ENCODE measurements at places on chromosomes 5 and 9. TPM values are rescaled to one million over a fixed set of nuclear protein-coding genes. Genes with fewer than 3 reads are reported as not detected.

DNA sequence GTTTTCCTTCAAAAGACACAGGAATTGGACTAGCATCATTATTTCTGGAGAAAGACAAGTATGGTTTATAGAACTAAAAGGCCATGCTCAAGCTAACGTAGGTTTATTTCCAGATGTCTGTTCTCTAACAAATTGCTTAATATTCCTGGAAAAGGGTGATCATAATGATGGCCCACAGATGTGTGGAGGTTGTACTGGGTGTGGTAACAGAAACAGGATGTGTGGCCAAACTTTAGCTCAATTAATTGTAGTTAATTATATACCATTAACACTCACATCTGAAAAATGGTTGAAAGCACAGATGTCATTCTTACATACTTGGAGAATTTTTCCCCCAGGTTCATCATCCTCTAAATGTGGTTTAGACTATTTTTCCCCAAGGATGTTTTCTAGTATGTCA, 292.7 kb upstream of the RASA1 start:
- no peak overlapping the region for H3K27ac ChIP-seq
- peaks cover 4% of the 10 kb centered on the region for H3K4me1 ChIP-seq
- H3K4me3 ChIP-seq: no peak overlapping the region
- no peak for DNase-seq
- peaks cover 35% of the 10 kb centered on the region for H3K27me3 ChIP-seq

The DNM1 gene
- 1.5 TPM for total RNA-seq

- H3K4me1 ChIP-seq: no peaks in the 10 kb centered on the region
- no peak overlapping the region for H3K27ac ChIP-seq
- H3K27me3 ChIP-seq: peaks cover 11% of the 10 kb centered on the region
- no peak for DNase-seq
- H3K36me3 ChIP-seq: no peaks in the 10 kb centered on the region
These were observed 162.5 kb downstream of the RAB3C start for GRCh38 chr5:58745350-58745749.

- H3K4me1 ChIP-seq: no peaks in the 10 kb centered on the region
- H3K27me3 ChIP-seq: no peaks in the 10 kb centered on the region
- no peak for DNase-seq
- H3K4me3 ChIP-seq: no peak overlapping the region
These were observed 599.9 kb downstream of the CSNK1G3 start for GRCh38 chr5:124111886-124112285.

- H3K36me3 ChIP-seq: no peaks in the 10 kb centered on the region
- H3K4me3 ChIP-seq: no peak overlapping the region
- H3K27me3 ChIP-seq: no peaks in the 10 kb centered on the region
- DNase-seq: no peak
- no peak overlapping the region for H3K27ac ChIP-seq
These were observed 92.5 kb downstream of the SIL1 start for GRCh38 chr5:139105621-139106071.

DNA sequence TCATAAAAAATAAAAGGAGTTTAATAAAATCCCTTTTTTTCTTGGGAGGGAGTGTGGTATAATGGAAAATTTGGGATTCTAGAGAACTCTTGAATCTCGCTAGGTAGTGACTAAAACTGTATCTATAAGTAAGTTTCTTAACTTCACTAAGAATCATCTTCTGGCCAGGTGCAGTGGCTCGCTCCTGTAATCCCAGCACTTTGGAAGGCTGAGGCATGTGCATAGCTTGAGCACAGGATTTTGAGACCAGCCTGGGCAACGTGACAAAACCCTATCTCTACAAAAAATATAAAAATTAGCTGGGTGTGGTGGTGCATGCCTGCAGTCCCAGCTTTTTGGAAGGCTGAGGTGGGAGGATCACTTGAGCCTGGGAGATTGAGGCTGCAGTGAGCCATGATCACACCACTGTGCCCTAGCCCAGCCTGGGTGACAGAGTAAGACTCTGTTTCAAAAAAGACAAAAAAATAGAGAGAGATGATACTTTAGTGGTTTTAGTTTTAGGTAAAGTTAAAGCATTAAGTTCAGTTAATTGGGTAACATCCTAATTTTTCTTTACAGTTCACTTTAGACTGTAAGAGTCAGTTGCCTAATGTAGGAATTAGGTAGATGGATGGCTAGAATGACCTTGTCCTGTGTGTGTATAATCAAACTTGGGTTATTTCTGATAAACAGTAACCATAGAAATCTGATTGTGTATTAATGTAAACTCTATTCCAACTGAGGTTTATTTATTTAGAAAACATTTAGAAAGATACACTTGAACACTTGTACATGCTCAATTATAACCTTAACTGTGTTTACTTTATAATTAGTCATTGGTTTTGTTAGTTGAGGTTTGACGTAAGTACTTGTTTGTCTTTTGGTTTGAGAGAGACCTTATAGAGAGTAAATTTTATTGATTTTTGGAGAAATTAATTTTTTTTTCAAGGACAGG, 17.8 kb downstream of the UNC13B start:
- no peaks in the 10 kb centered on the region for H3K27me3 ChIP-seq
- no peak overlapping the region for H3K27ac ChIP-seq
- no peaks in the 10 kb centered on the region for H3K4me1 ChIP-seq

- DNase-seq: peak; percentile 98
- peaks cover 14% of the 10 kb centered on the region for H3K36me3 ChIP-seq
- H3K27ac ChIP-seq: peak within 1 kb of the TSS; percentile 83
- peak within 1 kb of the TSS; percentile 89 for H3K4me3 ChIP-seq
These were observed at the start of gene MAPKAP1 for GRCh38 chr9:125706651-125707471. Gene MAPKAP1 (minus strand): TSS chr9:125707208. CDS start chr9:125672574, 34,634 bp downstream.

DNA sequence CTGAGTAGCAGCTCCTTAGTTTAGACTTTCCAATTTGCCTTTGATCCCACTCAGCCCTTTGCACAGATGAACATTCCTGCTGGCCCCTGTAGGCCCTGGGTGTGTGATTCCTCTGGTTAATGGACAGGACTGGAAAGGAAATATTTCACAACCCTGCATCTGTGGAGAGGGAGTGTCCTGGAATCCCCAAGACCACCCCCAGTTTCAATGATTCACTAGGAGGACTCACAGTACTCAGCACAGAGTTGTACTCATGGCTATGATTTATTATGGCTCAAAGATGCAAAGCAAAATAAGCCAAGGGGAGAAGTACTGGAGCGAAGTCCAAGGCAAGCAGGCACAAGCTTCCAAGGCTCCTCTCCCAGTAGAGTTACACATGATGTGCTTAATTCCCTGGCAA, 42.4 kb upstream of the TJP2 start:
- no peaks in the 10 kb centered on the region for H3K36me3 ChIP-seq
- no peak overlapping the region for H3K4me3 ChIP-seq
- DNase-seq: no peak
- no peak overlapping the region for H3K27ac ChIP-seq
- H3K27me3 ChIP-seq: no peaks in the 10 kb centered on the region
- no peaks in the 10 kb centered on the region for H3K4me1 ChIP-seq

The MYMK gene
- not detected for total RNA-seq

- H3K27ac ChIP-seq: no peak overlapping the region
- no peaks in the 10 kb centered on the region for H3K36me3 ChIP-seq
- no peaks in the 10 kb centered on the region for H3K27me3 ChIP-seq
- DNase-seq: no peak
- H3K4me1 ChIP-seq: no peaks in the 10 kb centered on the region
These were observed 730.0 kb downstream of the MTRR start for GRCh38 chr5:8598996-8599395.

DNA sequence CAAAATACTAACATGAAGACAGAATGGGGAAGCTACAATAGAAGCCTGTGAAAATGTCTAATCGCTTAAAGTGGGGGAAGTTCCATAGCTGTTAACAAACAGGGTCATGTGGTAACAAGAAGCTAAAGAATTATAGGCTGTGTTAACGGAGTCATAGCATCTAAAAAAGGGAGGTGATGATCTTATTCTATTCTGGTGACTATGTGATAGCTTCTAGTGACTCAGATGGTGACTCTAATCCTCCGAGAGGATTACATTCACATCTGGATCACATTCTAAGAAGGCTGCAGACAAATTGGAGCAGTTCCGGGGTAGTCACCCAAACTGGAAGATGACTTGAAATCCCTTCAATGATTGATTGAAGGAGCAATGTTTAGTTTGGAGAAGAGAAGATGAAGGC, 142.1 kb downstream of the LIFR start:
- no peak overlapping the region for H3K4me3 ChIP-seq
- no peak overlapping the region for H3K27ac ChIP-seq
- no peaks in the 10 kb centered on the region for H3K36me3 ChIP-seq
- H3K27me3 ChIP-seq: peaks cover 11% of the 10 kb centered on the region

The XPA gene
- 8.9 TPM for total RNA-seq
